Heart right ventricle (tissue), 16 donors: ENCODE measurements at places on chromosomes 4 and X. TPM values are rescaled to one million over a fixed set of nuclear protein-coding genes. Genes with fewer than 3 reads are reported as not detected.

DNA sequence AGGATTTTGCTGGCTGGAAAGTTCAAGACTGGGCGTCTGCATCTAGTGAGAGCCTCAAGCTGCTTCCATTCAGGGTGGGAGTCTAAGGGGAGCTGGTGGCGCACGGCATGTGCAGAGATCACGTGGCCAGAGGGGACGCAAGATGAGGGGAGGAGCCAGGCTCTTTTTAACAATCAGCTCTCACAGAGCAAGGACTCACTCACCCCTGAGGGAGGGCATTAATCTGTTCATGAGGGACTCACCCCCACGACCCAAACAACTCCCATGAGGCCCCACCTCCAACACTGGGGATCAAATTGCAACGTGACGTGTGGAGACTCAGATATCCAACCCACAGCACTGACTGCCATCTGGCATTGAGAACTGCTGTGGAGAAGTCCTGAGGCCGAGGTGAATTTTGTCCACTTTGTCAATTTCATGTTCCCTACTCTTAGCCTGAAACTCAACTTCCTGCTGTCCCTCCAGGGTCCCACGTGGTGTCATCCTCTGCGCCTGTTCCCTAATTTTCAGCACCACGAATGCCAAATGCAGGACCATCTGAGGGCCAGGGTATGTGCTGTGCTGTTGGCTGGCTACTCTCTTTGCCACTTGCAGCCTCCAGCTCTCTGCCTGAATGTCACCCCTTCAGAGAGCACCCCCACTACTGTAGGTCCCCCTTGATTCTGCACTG is 5.6 kb downstream of the ZFP92 start:
- no peaks in the 10 kb centered on the region for H3K4me1 ChIP-seq
- peaks cover 18% of the 10 kb centered on the region for H3K27me3 ChIP-seq
- H3K36me3 ChIP-seq: no peaks in the 10 kb centered on the region
- H3K4me3 ChIP-seq: no peak overlapping the region

DNA sequence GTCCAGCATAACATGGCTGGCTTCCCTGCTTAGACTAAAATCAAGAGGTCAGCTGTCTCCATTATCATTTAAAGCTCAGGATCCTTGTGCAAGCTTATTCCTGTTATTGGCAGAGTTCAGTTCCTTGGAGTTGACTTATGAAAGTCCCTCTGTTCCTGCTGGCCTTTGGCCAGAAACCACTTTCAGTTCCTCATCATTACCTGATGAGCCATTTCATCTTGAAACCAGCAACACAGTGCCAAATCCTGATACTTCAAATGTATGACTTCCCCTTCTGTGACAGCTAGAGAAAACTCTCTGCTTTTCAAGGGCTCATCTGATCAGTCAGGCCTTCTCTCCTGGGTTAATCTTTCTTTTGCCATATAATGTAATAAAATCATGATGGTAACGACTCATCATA is 110.6 kb upstream of the FSTL5 start:
- H3K27ac ChIP-seq: no peak overlapping the region
- H3K27me3 ChIP-seq: no peaks in the 10 kb centered on the region

GRCh38 chr4:112523008-112523721 is 7.2 kb upstream of the NEUROG2 start:
- H3K4me1 ChIP-seq: peaks cover 13% of the 10 kb centered on the region
- no peaks in the 10 kb centered on the region for H3K36me3 ChIP-seq
- DNase-seq: no peak
- H3K4me3 ChIP-seq: peak overlapping the region; percentile 51

GRCh38 chrX:148498067-148498466 is 2.4 kb upstream of the AFF2 start:
- DNase-seq: no peak
- peaks cover 21% of the 10 kb centered on the region for H3K27me3 ChIP-seq
- no peaks in the 10 kb centered on the region for H3K4me1 ChIP-seq
- H3K4me3 ChIP-seq: no peak overlapping the region

DNA sequence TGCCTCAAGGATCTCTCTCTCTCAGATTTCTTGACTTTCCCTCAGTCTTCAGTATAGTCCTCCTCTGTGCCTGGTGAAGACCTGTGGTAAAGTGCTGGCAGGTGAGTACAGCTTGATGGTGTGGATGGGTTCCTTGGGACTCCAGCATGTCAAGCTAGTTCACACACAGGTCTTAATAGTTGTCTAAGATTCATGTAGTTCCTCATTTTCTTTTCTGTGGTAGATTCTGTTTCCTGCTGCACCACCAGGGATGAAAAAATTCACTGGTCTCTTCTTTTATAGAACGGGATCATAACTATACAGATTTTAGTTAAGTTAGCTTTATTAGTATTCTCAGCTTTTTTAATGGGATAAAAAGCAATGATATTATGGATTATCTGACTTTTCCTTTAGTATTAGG is 32.5 kb upstream of the PAQR3 start:
- no peaks in the 10 kb centered on the region for H3K4me1 ChIP-seq
- no peak for DNase-seq
- no peaks in the 10 kb centered on the region for H3K27me3 ChIP-seq
- no peaks in the 10 kb centered on the region for H3K36me3 ChIP-seq

- H3K4me1 ChIP-seq: no peaks in the 10 kb centered on the region
- H3K4me3 ChIP-seq: no peak overlapping the region
- H3K27ac ChIP-seq: no peak overlapping the region
- no peaks in the 10 kb centered on the region for H3K36me3 ChIP-seq
- no peaks in the 10 kb centered on the region for H3K27me3 ChIP-seq
Observed at GRCh38 chr4:163263606-163264005, 68.8 kb downstream of the NPY1R start.

Gene TSPAN7
- 16.0 TPM for total RNA-seq

Gene DNAAF6
- not detected for total RNA-seq

Gene ZXDA
- total RNA-seq: 5.1 TPM

Gene ZFX
- 37.5 TPM for total RNA-seq

Gene PITX2
- total RNA-seq: not detected

Gene TXK
- 1.1 TPM for total RNA-seq
